Stimulated activated memory B cell treated with anti-CD40 and anti-IgM and Interleukin-4, amounts not matched to agents 10 μg/mL and 1 μg/mL and 100 μg/mL, for 72 hours (primary cell): ENCODE measurements at places on chromosomes 16 and 17.

GRCh38 chr17:68460715-68461114, 3.4 kb upstream of the WIPI1 start:
- no peaks in the 10 kb centered on the region for H3K27me3 ChIP-seq
- H3K36me3 ChIP-seq: no peaks in the 10 kb centered on the region
- H3K4me1 ChIP-seq: peaks cover 26% of the 10 kb centered on the region
- H3K27ac ChIP-seq: no peak overlapping the region

DNA sequence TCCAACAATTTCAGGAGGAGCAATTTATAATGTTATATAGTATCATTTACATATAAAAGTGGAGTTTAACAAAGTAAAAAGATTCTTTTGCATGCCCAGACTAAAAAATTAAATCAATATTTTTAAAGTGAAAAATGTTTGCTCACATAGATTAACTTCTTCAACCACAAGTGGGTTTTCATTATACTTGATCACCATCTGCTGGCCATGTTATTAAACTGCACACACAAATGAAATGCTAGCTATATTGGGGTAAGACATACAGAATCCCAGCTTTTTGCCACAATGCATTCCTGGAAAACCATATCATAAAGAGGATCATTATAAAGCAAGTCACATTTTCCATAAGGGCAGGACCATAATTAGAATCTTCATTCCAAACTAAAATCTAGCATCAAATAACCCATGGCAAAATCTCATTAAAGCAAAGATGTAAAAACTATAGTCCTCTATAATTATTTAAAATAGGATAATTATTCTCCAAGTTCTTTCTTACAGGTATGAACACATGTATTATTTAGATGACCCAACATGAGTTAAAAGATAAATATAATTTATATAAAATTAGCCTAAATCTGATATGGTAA, 26.3 kb downstream of the CEP112 start:
- no peaks in the 10 kb centered on the region for H3K27me3 ChIP-seq
- no peaks in the 10 kb centered on the region for H3K4me1 ChIP-seq
- H3K36me3 ChIP-seq: no peaks in the 10 kb centered on the region
- H3K27ac ChIP-seq: no peak overlapping the region

DNA sequence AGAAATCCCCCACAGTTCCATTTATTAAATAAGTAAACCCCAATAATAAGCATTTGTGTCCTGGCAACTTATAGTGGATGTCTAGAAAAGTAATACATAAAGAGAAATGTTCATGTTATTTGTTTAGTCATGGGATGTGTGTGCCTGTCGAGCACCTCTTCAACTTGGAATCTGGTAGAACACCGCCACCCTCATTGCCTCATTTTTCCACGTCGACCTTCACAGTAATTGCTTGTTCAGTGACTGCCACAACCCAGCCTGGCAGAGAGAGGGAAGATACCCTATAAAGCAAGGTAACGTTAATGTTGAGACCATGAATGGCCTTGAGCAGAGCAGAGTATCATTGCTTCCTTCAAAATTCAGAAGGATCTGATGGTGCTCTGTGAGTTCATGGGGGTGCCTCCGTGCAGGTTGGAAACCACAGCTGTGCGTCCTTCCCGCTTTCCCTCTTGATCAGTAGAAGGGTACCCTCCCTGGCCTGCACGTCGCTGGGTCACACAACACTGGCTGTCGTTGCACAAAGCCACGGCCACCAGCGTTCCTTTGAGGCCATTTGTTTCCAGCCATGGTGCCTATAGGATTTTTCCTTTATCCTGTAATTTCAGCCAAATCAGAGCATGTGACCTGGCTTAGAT, 3.7 kb upstream of the DNASE1 start:
- ATAC-seq: no peak
- H3K4me1 ChIP-seq: peaks cover 7% of the 10 kb centered on the region
- H3K27ac ChIP-seq: peak overlapping the region; percentile 22

DNA sequence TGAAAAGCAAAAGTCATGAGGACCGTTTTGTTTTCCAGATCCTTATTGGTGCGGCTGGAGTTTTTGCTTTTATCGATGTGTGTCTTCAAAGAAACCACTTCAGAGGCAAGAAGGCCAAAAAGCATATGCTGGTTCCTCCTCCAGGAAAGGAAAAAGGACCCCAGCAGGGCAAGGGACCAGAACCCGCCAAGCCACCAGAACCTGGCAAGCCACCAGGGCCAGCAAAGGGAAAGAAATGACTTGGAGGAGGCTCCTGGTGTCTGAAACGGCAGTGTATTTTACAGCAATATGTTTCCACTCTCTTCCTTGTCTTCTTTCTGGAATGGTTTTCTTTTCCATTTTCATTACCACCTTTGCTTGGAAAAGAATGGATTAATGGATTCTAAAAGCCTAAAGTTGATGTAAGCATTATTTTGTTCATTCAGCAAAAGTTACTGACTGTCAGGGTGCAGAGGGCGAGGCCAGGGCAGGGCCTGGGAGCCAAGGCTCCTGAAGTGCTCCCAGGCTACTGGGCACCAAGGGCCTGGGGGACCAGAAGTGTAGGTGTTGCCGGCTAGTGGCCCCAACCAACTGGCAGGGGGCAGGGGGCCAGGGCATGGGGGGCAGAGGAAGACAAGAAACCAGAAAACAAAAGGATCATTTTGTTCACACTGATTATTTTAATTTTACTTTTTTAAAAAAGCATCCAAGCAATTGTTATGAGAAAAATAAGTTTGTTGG, 8.8 kb downstream of the CMTM2 start:
- peaks cover 21% of the 10 kb centered on the region for H3K27me3 ChIP-seq
- ATAC-seq: peak; percentile 42
- H3K4me1 ChIP-seq: peaks cover 30% of the 10 kb centered on the region
- H3K4me3 ChIP-seq: no peak overlapping the region

DNA sequence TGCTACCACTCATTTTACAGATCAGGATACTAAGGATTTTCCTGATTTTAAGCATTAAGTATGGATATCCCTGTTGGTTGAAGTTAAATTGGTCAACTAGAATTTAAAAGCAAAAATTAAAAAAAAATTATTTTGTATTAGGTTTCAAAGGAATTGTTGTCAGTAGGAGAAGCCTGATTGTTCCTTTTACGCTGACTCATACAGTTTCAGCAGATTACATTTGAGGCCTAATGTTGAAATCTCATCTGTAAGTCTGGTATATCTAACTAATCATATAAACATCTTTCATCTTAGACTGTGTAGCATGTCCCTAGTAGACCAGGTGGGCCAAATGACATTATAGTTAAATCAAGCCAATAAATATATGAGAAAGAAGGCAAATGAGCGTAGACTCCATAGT, 83.5 kb downstream of the FTO start:
- H3K36me3 ChIP-seq: no peaks in the 10 kb centered on the region
- H3K27ac ChIP-seq: no peak overlapping the region
- H3K27me3 ChIP-seq: no peaks in the 10 kb centered on the region
- no peak overlapping the region for H3K4me3 ChIP-seq
- H3K4me1 ChIP-seq: peaks cover 10% of the 10 kb centered on the region

DNA sequence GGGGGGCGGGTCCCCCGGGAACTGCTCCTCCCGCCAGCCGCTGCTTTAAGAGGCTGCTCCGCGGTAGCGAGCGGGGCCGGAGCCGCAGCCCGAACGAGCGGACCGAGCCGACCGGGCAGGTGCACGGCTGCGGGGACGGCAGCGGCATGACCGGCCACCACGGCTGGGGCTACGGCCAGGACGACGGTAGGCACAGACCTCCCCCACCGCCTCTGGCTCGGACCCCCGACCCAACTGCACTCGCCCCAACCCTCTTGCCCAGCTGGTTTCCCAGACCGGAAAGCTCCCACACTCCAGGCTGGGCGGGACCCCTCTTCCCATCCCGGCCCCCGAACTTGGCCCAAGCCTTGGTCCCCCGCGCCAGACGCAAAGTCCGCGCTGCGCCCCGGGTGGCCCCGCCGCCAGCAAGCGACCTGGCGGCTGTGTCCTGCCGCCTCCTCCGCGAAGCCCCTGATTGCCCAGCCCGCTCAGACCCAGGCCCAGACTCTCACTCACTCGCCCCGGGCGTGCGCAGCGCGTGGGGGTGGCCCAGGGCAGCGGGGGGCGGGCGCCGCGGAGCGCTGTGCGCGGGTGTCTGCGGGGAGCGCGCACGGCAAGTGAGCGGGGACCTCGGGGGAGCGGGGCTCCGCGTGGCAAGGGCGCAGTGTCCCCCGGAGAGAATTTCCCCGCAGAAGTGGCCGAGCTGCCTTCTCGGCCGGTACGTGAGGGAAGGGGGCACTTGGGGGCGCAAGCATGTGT, at the start of gene CA7:
CA7 (plus strand) TSS at position 73 of the 738 bp plus-strand sequence; CDS start at position 147, 74 bp downstream.
- peak within 1 kb of the TSS; percentile 61 for H3K4me3 ChIP-seq
- no peaks in the 10 kb centered on the region for H3K36me3 ChIP-seq
- H3K4me1 ChIP-seq: peaks cover 20% of the 10 kb centered on the region
- H3K27ac ChIP-seq: no peak within 1 kb of the TSS
- no peak for ATAC-seq
- peaks cover 63% of the 10 kb centered on the region for H3K27me3 ChIP-seq

- peaks cover under 1% of the 10 kb centered on the region for H3K4me1 ChIP-seq
- ATAC-seq: no peak
- H3K4me3 ChIP-seq: no peak overlapping the region
- peaks cover 59% of the 10 kb centered on the region for H3K27me3 ChIP-seq
- no peak overlapping the region for H3K27ac ChIP-seq
These were observed 2.1 kb downstream of the MPO start for GRCh38 chr17:58278661-58279015.
